Right ventricle myocardium superior (tissue), 1 donor: ENCODE measurements at places on chromosomes 13 and 19. TPM values are rescaled to one million over a fixed set of nuclear protein-coding genes. Genes with fewer than 3 reads are reported as not detected.

SLC1A6 gene
- not detected for total RNA-seq

- no peak for DNase-seq
Observed at GRCh38 chr13:20654156-20654555, 49.3 kb upstream of the IL17D start.

DNA sequence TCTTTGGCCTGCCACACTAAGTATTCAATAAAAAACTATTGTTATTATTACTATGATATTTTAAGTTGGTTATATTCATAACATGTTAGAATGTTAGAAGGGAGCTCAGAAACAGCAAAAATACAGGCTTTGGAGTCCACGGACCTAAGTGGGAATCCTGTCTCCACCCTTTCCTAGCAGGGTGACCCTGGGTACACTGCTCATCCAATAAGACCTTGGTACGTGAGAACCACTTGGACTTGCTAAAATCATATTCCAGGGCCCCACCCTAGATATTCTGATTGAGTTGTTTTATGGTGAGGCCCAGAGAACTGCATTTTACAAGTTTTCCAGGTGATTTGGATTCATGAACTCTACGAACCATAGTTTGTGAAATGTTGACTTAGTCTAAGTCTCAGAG lies 47.4 kb upstream of the KL start:
- DNase-seq = no peak

ZNF229 gene
- total RNA-seq = 6.1 TPM

- DNase-seq = no peak
Observed at GRCh38 chr13:61672756-61673155, 257.1 kb upstream of the PCDH20 start.

DNA sequence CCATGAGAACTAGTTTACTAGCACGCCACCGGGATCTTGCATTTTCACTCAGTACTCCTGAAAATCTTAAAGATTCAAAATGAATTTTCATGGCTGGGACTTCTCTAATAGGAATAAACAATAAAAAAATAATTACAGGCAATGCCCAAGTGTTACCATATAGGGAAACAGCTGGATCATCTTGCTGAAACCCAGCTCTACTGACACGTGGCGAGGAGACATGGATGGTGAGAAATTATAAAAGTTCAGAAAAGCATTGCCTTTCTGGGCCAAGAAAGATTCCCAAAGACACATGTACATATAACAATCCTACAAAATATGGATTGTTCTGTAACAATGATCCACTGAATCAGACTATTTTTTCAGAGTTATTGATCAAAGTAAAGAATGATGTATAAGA lies 209.3 kb downstream of the RGCC start:
- DNase-seq = no peak

DNA sequence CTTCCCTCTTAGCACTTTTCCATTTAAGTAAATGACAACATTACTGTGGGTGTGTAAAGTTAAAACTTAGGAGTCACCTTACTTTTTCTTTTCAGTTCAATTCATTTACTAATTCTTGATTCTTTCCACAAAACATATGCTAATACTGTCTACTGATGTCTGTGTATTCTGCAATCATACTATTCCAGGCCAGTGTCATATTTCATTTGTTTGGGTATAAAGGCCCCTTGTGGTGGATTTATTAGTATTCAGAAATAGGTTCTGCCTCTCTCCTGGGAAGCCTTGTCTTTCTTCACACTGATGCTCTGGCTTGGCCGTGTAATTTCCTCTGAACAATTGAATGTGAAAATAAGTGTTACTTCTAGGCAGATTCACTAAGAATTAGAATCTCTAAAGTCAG lies 621.9 kb upstream of the SPRY2 start:
- no peak for DNase-seq

CLEC17A gene
- not detected for total RNA-seq

GRCh38 chr13:111177921-111178320 lies 62.8 kb downstream of the ARHGEF7 start:
- no peak for DNase-seq

ZBTB32 gene
- not detected for total RNA-seq

DNA sequence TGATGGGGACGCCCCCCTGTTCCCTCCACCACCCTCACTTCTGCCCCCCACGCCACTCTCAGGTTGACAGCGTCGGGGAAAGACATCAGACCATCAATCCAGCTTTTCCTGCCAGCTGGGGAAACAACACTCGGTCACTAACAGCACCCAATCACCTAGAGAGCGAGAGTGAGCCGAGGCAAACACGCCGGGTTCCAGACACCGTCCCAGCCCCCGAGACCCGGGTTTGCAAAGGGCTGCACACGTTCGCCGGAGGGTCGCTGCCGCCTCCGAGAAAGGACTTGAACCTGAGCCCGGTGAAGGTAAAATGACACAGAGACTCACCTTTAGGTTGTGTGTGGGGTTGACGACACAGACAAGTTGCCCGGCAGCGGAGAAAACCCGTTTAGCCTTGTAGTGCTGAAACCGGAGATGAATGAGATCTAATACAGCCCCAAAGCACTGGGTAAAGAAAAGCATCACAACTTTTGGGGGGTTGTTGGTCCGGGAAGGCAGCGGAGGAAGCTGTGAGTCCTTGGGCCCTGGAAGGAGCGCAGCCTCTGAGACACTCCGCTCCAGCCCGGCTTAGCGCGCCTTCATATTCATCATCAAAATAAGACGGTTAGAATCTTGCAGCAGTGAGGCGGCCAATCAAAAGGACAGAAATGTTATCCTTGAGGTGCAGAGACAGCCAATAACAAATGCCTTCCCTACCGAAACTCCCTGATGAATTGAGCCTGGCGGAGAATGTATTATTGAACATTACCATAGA lies at the start of gene SIAH3:
Gene SIAH3 (minus strand): TSS at position 583 of the 751 bp plus-strand sequence. CDS start 124 bp downstream, at position 459.
- DNase-seq = no peak

- DNase-seq = no peak
Observed at GRCh38 chr13:48804821-48805601, 151.3 kb downstream of the CYSLTR2 start.

DNA sequence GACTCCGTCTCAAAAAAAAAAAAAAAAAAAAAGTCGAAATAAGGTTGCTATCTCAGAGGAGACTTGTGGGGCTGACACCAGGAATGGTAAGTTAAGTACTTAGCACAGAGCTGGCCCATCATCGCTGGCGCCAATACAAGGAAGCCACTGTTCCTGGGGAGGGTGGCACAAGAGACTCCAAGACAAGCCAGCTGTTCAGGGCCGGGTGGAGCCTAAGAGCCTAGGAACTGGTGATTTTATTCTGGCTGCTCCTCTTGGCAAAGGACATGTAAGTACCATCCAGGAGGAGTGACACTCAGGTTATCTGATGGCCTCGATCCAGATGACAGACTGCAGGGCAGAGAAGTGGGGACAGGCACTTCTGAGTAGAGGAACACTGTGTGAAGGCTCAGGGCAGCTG lies 3.8 kb downstream of the ELOF1 start:
- DNase-seq = no peak

ZGLP1 gene
- 0.91 TPM for total RNA-seq

DNA sequence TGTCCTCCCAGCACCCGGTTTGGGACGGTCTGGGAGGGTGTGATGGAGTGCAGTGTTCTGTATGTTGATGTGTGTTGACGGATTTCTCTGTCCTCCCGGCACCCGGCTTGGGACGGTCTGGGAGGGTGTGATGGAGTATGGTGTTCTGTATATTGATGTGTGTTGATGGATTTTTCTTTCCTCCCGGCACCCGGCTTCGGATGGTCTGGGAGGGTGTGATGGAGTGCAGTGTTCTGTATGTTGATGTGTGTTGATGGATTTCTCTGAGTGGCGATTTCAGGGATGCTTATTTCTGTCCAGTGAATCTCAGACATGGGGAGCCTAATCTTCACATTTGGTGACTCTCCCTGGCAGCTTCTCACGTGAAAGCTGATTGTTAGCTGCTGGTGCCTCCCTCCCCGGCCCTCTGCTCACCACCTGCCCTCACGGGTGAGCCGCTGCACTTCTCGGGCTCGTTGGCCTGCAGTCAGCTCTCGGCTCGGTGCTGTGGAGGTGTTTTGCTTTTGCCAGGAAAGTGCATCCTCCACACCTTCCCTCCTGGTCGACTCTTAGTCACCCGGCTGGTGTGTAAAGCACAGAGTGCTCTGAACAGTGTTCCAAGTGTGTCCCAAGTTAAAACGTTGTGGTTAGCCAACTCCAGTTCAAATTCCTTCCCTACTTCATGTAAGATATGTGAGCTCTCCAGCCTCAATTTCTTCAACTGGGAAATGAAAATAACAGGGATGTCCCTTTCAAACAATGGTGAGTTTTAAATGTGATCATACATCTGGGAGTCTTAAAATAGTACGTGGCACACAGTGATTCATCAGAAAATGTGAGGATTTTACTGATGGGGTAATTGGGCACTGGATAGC lies 54.6 kb downstream of the ATP11A start:
- no peak for DNase-seq

ZNF665 gene
- 1.3 TPM for total RNA-seq

DNA sequence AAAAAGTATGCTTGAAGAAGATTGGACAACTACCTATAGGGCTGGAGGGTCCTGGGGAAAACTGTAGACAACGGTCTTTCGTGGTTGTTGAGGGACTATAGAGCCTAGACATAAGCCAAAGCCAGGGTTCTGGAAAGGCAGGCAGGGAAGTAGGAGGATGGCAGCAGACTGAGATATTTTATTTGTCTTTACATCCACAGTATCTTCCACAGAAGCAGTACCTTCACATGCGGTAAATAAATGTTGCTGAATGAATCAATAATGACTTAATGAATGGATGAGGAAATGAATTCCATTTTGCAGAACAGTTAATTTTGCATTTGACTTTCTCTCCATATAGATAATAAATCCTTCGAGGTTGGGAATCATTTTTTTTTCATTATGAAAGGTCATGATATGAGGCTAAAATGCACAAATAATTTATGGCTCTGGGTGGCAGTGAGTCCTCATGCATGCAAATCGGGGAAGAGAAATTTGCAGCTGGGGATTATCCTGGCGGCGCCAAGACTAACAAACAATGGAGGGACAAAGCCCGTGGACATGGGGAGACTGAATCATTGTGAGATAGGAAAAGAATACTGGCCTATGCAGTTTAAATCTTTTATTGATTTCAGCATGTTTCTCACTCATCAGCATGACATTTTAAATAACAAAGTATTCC lies 102.0 kb downstream of the ERCC5 start:
- no peak for DNase-seq

DNA sequence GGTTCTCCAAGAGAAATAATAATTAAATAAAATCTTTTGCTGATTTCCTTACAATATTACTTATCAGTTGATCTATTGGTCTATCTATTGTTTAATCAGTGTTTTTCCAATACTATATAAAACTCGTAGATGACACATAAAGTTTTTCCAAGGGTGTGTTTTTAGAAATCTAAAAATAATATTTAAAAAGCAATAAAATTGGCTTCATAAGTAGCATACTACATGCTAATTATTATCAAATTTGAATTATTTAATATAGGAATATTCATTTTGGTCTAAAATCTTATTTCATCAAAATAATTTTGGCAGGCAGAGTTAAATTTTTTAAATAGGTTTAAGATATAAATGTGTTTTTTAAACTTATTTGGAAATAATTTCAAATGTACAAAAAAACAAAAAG lies 49.4 kb upstream of the MIR17HG start:
- no peak for DNase-seq

DNA sequence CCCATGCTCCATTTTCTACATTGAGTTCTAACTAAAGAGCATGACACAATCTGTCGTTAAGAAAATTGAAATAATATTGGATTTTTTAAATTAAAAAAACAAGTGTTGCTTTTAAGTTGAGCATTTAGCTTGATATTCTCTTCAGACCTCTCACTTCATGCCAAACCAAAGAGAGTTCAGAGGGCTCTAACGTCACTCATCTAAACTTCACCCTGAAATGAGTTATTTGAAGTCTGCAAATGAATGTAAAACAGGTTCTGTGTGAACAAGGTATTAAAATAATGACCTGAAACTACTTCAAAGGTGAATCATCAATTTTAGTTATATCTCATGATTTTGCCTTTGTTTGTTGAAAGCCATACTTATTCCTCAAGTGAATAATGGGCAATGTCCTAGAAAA lies 61.8 kb downstream of the MRPL57 start:
- DNase-seq = no peak

GRCh38 chr19:46944918-46945628 lies 74.6 kb upstream of the NPAS1 start:
- DNase-seq = peak; percentile 79

DNA sequence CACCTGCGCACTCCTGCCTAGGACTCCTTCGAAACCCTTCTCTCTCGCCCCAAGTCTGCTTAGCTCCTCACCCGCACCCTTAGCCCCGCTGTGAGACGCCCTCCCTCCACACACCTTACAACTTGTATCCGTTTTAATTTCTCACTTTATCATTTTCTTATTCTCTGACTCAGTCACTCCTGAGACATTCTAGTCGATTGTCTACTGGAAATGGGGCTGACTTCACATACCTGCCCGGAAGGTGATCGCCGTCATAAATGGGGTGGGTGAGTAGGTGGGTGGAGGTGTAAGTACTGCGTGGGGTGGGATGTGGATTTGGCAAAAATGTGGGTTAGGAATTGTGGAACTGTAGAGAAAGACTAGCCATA lies 714 bp downstream of the NDFIP2 start:
- DNase-seq = no peak

GRCh38 chr13:100529666-100530377 lies 58.8 kb downstream of the GGACT start:
- DNase-seq = no peak

PRSS57 gene
- not detected for total RNA-seq

TEX29 gene
- total RNA-seq = not detected

DNA sequence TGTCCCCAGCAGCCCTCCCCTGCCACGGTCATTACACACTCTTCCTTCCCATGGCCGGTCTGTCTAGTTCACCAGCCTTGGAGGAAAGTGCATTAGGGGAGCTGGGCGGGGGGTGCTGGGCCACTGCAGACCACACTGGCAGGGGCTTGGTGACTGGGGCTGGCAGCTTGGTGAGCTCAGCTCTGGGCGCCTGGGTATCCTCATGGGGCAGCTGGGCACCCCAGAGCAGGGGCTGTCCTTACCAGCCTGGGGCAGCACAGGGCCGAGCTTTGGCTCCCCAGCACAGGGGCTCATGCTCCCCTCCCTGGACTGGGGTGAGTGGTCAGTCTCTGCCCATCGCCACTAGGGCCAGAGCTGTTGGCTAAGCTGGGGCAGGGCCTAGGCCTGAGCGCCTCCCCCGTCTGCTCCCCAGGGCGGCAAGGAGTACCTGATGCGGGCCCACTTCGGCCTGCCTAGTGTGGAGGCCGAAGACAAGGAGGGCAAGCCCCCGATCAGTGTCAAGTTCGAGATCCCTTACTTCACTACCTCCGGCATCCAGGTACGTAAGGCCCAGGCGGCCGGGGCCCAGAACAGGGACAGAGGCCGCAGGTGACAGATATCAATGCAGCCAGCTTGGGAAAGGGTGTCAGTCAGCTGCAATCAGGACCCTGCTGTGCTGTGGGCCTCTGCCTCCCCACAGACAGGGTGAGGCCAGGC lies 35.5 kb downstream of the AP1M1 start:
- no peak for DNase-seq
